ENCODE measurements at places on chromosomes 3 and 15. TPM values are rescaled to one million over a fixed set of nuclear protein-coding genes. Genes with fewer than 3 reads are reported as not detected.

Gene ZIC1
- total RNA-seq: not detected

Gene HRG
- total RNA-seq: not detected

Gene LDHAL6B
- not detected for total RNA-seq

Gene CFAP161
- total RNA-seq: not detected

Gene KCNMB3
- 0.33 TPM for total RNA-seq

Gene MORC1
- total RNA-seq: not detected

Gene KATNBL1
- total RNA-seq: 9.3 TPM

Gene TMF1
- total RNA-seq: 97.9 TPM

Gene SLC15A2
- total RNA-seq: 0.97 TPM

Gene ALDH1A2
- not detected for total RNA-seq

Gene PLSCR5
- total RNA-seq: not detected

Gene NTRK3
- not detected for total RNA-seq

Gene TLR9
- total RNA-seq: 0.33 TPM

Gene AMIGO3
- 1.5 TPM for total RNA-seq

Gene NDUFB5
- total RNA-seq: 25.6 TPM

Gene LRRN1
- 1.0 TPM for total RNA-seq

Gene ARGFX
- not detected for total RNA-seq

Gene HYKK
- 1.6 TPM for total RNA-seq

Gene LRRC34
- total RNA-seq: 0.54 TPM

Gene C3orf70
- total RNA-seq: not detected

Gene GOLGA6L4
- 4.0 TPM for total RNA-seq

Gene SELENOT
- total RNA-seq: 130 TPM

Gene GPR149
- total RNA-seq: not detected

Gene PLA1A
- not detected for total RNA-seq

Gene ITGB5
- total RNA-seq: 0.56 TPM

Gene FMN1
- total RNA-seq: 0.19 TPM

Gene TPRG1
- 3.1 TPM for total RNA-seq

Gene COX17
- total RNA-seq: 22.4 TPM

Gene SYNPR
- not detected for total RNA-seq

Gene SOX2
- total RNA-seq: not detected

Gene COPB2
- 12.8 TPM for total RNA-seq

Gene CAPN3
- 9.0 TPM for total RNA-seq

Gene ROPN1
- total RNA-seq: not detected

Gene ARHGAP11A
- 5.0 TPM for total RNA-seq

Gene IL17RD
- not detected for total RNA-seq

Gene C3orf33
- total RNA-seq: 4.6 TPM

Gene TGM5
- not detected for total RNA-seq

Gene TFDP2
- total RNA-seq: 37.0 TPM

Gene USP4
- total RNA-seq: 78.0 TPM

Gene P3H2
- not detected for total RNA-seq

Gene TGFBR2
- 197 TPM for total RNA-seq

Gene C2CD4A
- total RNA-seq: 0.11 TPM

Gene C3orf22
- total RNA-seq: not detected

Gene TM4SF1
- total RNA-seq: not detected

Gene ZNF660
- total RNA-seq: 0.30 TPM

Gene ETV5
- not detected for total RNA-seq

Gene MCTP2
- total RNA-seq: 11.2 TPM

Gene ZMYND10
- total RNA-seq: 1.2 TPM

Gene PARL
- total RNA-seq: 47.0 TPM
